ACHN (cell line): ENCODE measurements at places on chromosomes 6 and 20.
A peak's percentile ranks its signal among the peaks of the same experiment; 100 is the strongest.

DNA sequence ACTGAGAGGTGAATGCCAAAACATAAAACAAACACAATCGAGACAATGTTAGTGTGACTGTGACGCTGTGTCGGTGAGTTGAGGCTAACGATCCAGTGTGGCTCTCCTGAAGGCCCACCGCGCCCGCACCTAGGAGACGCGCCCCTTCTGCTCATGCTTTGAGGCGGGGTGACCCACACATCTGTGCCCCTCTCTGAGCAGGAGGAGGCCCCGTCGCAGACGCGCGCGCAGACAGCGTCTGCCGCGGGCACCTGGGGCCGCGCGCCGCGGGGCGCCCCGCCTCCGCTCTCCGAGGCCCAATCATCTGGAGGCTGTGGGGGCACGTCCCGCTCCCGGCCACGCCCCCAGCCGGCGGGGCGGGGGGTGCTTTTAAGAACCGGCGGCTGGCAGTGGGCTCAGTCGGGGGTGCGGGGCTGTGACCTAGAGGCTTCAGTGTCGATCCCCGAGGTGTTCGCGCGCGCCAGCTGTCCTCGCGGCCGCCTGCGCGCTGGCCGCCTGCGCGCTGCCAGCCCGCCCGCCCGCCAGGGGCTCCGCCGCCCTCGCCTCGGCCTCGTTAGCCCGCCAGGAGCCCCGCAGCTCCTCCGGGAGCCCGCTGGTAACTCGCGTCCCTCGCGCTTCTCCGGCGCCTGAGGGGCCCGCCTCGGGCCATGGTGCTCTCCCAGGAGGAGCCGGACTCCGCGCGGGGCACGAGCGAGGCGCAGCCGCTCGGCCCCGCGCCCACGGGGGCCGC lies at the start of gene SLC16A10:
Gene SLC16A10, plus strand, starts transcription at position 398 of the 730 bp plus-strand sequence. Its CDS starts 250 bp downstream, at position 648.
- DNase-seq: peak; percentile 33

DNA sequence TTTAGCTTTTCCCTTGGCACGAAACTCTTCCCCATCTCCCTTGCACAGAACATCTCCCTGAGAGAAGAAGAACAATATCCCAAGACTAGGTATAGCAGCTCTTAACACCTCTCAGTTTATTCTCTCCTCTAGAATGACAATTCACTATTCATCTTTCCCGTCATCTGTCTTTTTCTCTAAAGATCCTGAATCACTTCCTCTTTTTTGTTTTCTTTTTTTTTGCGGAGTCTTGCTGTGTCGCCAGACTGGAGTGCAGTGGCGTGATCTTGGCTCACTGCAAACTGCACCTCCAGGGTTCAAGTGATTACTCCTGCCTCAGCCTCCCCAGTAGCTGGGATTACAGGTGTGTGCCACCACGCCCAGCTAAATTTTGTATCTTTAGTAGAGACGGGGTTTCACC lies 574.4 kb upstream of the MAP3K7 start:
- DNase-seq: no peak

GRCh38 chr20:21719592-21720214 lies 14.2 kb downstream of the PAX1 start:
- peak; percentile 57 for DNase-seq

DNA sequence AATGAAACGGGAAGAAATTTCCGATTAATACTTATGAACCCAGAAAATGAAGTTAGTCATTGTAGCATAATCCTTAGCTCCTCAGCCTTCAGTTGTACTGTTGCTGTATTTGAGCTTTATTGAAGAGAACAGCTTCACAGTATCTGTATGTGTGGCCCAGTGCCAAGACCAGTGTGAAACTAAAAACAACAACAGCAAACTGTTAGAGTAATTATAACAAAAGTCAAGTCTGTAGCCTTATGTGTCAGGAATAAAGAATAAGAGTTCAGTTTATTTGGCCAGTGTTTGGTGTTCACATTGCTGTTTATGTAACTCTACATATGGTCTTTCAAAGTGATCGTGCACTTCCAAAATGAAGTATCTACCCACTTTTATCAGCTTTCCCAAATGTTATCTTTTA lies 70.9 kb downstream of the ARID1B start:
- no peak for DNase-seq

GRCh38 chr6:55443238-55444134 lies 116.2 kb downstream of the GFRAL start:
- DNase-seq: no peak

- DNase-seq: peak; percentile 49
Measured at GRCh38 chr6:5541751-5542432, 280.6 kb downstream of the FARS2 start.

DNA sequence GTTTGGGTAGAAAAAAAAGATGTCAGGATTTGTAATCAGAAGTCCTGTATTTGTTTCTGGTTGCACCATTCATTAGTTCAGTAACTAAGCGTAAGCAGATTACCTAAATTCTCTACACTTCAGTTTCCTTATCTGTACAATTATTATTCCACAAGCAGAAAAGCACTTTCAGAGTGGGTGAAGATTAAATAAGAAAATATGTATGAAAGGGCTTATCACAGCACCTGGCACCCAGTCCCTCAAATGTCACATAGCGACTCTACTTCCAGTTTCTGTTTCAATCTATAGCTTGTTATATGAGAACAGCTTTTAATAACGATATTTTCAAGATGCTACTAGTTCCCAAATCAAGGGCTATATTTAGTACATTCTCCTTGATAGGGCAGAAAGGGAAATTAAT lies 31.4 kb downstream of the RGS17 start:
- DNase-seq: no peak

- peak; percentile 87 for DNase-seq
Measured at GRCh38 chr6:169212897-169213813, 40.5 kb downstream of the THBS2 start.

GRCh38 chr6:28333047-28333446 lies 2.9 kb downstream of the ZSCAN31 start:
- DNase-seq: no peak

- DNase-seq: no peak
Measured at GRCh38 chr6:134035823-134036296, 16.6 kb downstream of the SLC2A12 start.

DNA sequence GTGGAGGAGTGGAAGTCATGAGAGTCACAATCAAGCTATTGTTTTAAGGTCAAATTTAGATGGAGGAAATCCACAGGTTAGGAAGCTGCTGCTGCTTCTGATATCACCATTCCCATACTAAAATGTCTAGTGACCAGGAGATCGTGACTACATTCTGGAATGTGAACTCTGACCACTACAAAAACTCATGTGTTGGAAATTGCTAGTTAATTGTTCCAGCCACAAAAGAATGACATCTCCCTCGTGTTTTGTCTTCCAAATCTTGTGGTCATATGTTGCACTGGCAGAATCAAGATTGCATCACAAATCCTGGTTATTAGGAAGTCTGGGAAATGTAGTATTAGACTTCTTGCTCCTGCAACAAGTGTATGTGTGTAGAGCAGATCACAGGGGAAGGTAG lies 441.9 kb downstream of the CD109 start:
- no peak for DNase-seq

GRCh38 chr6:38671885-38672467 lies 31.0 kb downstream of the GLO1 start:
- DNase-seq: peak; percentile 54

GRCh38 chr6:79375635-79376337 lies 141.3 kb upstream of the HMGN3 start:
- DNase-seq: no peak

DNA sequence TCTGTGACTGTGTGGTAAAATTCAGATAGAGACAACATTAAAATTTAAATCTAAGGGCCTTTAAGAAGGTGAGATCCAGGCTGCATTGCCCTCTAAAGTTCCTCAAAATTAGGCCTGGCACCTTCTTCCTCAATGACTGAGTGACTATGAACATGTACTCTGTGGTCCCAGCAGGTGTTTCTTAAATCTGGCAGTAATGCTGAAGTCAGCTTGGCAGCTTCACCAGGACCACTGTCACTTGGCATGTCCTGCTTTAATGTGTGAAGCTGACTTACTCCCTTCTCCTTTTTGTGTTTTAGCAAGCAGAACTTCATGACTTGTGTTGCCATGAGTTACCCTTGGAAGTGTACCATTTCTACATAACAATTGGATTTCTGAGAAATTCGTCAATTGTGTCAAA lies 141.7 kb downstream of the NKAIN2 start:
- DNase-seq: no peak

DNA sequence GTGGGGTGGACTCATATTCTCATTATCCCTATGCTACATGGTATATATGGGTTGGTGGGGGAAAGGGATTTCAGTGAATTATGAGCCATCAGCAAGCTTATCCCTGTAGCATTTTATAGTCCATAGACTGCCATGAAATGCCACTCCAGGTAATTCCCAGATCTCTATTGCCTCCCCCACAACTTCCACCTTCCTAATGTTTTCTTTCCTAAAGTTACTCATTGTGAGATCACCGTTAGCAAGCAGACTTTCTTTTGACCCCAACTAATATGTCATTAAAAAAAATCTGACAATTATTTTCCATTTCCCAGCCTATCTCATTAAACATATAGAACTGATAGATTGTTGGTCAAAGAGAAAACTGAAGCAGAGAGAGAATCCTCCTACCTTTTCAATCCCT lies 40.7 kb upstream of the TBX18 start:
- DNase-seq: no peak

- no peak for DNase-seq
Measured at GRCh38 chr6:77366798-77367197, 96.5 kb downstream of the HTR1B start.

DNA sequence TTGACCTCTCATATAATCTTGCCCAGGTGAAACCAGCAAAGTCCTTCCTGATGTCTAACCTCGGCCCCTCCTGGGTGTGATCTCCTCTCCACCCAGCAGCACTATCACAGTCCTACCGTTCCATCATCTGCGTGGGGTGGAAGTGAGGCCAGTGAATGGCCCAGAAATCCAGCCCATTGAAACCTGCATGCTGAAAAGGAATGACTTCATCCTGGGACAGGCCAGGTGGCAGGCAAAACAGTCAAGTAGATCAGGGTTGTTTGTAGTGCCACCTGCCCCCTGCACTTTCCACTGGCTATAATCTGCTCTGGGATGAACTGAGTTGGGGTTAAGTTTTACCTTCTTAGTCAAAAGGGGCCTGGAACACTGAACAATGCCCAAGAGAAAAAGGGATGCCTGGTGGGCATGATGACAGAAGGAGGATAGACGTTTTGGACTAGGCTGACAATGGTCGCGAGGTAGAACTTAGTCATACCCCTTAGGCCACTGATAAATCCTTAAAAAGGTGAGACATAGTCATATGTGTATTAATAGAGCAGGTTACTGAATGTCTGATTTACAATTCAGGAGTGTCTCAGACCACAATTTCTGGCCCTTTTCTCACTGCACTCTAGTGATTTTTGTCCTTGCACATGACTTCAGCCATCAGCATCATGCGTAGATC lies 8.1 kb upstream of the HSP90AB1 start:
- no peak for DNase-seq

DNA sequence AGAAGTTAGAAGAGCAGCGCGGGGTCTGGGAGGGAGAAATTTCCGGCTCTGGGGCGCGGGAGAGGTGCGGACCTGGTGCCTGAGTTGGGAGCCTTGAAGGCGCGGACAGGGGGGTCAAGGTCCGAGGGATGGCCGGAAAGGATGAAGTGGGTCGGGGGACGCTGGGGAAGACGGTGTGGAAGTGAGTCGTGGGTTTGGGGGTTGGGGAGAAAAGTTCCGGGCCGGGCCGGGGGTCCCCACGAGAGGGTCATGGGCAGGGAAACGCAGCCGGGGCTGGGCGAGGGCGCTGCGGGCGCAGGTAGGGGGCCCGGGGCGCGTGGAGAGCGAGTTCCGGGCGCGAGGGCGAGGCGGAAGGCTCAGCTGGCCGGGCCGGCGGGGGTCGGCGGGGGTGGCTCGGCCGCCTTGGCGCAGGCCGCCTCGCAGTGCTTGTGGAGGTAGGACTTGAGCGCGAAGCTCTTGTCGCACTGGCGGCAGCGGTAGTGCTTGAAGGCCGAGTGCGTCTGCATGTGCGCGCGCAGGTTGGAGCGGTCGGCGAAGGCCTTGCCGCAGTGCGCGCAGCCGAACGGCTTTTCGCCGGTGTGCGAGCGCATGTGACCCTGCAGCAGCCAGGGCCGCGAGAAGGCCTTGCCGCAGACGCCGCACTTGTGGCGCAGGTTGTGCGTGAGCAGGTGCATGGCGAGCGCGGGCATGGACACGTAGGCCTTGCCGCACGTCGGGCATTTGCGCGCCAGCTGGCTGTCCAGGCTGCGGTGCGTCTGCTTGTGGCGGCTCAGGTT lies 10.5 kb upstream of the SRXN1 start:
- DNase-seq: no peak

- DNase-seq: no peak
Measured at GRCh38 chr6:18551228-18551627, 164.1 kb downstream of the RNF144B start.

DNA sequence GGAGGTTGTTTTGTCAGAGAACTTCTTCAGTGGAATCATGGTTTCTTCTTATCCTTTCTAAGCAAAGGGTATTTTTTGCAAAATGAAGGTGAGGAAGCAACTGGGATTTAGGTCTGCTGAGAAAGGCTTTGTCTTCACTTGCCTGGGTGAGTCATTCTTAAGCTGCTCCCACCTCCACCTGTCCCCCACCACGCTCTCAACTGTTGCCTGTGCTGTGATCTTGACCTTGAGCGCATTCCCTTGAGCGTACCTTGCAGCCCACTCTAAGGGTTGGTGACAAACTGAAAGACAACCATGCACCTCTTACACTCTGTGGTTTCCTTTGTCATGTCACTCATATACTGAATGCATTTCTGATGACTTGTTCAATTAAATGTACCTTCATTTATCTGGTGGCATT lies 641.1 kb downstream of the RNF144B start:
- DNase-seq: no peak

GRCh38 chr6:150194195-150194594 lies 51.4 kb downstream of the PPP1R14C start:
- DNase-seq: no peak
